ENCODE measurements at places on chromosomes 6 and 20.

GRCh38 chr20:11080010-11080409 is 406.2 kb upstream of the JAG1 start:
- no peak for DNase-seq

DNA sequence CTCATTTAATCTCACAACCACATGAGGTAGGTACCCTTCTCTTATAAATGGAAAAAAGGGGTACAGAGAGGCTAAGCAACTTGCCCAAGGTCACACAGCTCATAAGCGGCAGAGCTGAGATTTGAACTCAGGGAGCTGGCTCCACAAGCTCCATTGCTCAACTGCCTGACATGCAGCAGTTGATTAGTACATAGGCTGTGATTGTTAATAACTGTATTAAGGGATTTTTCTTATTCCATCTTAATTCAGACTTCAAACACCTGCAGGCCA is 6.6 kb downstream of the CCN5 start:
- DNase-seq = no peak

DNA sequence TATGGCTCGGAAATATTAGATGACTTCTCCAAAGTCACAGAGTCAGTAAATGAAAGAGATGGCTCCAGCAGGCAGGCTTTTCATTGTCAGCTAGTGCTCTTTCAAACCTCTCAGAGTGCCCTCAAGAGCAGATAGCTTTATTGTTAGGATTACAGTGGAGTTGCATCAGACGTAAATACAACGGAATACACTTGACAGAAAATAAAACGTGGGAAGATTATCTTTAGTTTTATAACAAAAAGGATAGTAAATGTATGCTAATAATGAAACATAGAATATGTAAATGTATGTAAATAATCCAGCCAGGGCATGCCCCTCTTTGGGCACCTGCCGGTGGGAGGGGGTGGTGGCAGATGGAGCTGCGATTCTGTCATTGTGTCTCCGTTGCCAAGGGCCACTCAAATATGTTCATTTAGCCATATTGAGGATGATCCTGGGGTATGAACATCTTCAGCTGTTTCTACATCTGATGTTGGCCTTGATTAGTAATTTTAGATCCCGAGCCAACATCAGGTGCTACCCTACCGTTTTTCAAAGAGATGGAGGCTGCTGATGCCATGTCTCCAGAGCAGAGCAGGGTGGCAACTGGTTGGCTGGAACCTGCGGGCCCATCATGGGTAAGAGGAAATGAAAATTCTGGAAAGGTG is 358.3 kb upstream of the SULF2 start:
- DNase-seq = no peak

GRCh38 chr6:65299236-65299635 is 407.8 kb downstream of the EYS start:
- no peak for DNase-seq

DNA sequence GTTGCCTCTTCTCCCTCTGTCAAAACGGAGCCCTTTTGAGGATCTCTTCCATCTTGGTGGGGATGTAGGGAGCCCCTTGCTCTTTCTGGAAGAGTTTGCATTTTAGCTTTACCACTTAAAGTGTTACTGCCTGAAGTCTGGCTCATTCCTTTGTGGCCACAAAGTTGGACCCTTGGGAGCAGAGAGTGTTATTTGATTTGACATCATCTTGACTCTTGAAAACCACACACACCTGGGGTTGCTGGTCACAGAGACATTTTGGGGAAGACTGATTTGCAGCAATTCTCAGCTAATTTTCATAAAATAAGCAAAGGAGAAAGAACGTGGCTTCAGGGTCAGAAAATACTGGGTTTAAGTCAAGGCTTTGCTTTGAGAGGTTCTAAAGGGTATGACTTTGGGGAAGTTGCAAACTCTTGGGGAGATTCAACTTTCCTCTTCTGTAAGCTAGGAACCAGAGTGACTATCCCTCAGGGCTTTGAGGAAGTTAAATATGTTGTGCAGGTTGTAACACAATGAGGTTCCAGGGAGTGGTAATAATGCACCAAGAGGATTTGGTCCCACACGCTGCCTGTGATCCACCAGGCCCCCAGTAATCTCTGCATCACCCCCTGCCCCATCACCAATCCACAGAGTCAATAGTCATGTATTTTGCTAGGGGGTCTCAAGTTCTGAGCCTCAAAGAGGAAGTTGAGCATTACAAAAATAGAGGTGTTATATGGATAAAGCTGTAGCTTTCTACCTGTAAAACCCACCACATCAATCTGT is 141.6 kb upstream of the SLC24A3 start:
- no peak for DNase-seq

GRCh38 chr6:45754432-45754831 is 261.2 kb downstream of the CLIC5 start:
- no peak for DNase-seq

GRCh38 chr20:24018796-24019195 is 30.2 kb upstream of the GGTLC1 start:
- DNase-seq = no peak

GRCh38 chr20:50238081-50238800 is 47.6 kb downstream of the CEBPB start:
- no peak for DNase-seq

DNA sequence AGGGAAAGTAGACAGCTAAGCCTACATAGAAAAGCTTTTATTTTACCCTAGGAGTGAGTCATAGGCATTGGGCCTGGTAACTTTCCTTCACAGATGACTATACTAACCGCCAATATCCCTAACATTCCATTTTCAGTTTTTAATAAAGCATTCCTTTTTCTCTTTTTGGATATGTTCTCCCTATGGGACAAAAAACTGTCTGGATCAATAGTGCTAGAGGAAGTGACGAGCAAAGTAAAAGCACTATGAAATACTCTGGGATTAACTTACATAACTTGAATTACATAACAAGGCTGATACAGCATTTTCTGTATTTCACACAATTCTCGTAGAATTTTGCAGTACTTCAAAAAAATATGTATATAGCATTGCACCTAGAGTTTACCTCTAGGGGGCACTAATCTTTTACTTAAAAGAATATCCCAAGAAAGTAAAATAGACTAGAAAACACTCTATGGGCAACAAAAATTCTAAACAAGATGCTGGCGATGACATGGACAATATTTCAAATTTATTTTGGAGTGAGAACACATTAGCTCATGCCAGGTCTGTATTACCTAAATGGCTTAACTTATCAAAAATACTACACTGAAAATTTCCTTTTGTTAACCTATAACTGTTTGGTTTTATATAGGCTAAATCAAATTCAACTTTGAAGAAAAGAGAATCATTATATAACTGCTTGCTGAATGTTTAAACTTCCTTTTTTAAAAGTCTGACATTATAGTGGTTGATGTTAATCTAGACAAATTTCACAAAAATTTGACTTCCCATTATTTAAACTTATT is 66.3 kb upstream of the DST start:
- no peak for DNase-seq

- no peak for DNase-seq
Measured at GRCh38 chr6:11789744-11790143, 11.1 kb upstream of the ADTRP start.

DNA sequence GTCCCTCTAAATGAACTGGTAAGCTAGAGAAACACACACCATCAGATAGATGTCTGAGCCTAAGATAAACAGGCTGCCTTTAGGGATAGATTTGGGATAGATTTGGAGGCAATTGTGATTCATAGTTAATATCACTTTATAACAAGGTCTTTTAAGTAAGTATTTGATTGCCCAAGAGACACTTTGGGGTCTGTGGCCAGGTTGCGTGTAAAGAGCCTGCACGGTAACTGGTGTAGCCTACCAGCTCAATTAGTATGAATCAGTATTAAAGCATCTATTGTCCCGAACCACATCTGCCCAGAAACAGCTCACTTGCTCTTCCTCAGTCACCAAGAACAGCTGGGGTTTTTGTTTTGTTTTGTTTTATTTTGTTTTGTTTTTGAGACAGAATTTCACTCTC is 193.3 kb downstream of the SASH1 start:
- DNase-seq = no peak

DNA sequence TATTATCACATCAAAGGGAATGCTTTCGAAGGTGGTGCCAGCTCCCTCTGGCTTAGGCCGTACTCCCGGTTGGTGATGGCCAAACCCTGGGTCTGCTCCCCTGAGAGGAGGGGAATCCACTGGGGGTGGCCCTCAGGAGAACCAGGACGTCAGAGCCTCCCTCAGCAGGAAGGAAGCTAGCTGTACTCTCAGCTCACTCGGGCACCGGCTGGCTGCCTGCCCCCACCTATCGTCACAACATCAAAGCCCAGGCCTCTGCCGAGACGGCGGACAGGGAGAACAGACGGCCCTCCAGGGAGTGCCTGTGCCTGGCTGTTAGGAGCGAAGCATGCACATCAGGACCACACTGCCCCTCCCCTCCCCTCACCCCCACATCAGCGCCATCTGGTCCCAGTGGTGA is 9.2 kb upstream of the PGC start:
- DNase-seq = no peak

DNA sequence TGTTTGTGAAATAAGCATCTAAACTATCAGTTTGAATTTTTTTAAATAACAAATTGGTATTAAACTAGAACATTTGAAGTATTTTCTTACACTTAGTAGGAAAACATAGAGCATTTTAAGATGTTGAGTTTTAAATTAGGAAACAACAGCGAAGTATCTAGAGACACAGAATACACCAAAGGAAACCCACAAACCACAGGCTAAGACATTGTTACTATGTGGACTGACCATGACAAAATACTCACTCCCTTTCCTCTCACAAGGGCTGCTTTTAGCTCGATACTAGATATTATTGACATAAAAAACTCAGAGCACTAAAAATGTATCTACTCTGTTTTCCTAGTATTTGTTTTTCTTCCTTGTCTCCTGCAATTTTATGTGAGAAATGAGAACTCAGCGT is 266.0 kb upstream of the CITED2 start:
- DNase-seq = no peak

DNA sequence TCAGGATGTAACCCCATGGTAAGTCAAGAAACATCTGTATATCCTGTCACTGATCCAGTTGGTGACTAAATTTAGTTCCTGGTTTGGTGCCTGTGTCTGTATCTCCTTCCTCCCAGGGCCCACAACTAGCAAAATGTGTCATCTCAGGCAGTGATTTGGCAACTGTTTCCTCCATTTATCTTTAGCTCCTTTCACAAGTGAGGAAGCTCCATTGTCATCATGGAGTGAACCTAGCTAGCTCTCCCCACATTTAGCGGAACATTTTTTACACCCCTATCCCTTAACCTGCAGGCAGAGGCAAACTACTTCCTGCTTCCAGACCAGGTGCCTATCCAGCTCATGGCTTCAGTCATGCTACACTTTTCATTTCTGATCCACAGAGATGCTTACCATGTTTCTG is 99.5 kb downstream of the IPCEF1 start:
- DNase-seq = no peak

- DNase-seq = no peak
Measured at GRCh38 chr20:57175397-57176010, 90.9 kb downstream of the BMP7 start.

GRCh38 chr6:44778513-44778912 is 391.0 kb downstream of the CDC5L start:
- DNase-seq = no peak

DNA sequence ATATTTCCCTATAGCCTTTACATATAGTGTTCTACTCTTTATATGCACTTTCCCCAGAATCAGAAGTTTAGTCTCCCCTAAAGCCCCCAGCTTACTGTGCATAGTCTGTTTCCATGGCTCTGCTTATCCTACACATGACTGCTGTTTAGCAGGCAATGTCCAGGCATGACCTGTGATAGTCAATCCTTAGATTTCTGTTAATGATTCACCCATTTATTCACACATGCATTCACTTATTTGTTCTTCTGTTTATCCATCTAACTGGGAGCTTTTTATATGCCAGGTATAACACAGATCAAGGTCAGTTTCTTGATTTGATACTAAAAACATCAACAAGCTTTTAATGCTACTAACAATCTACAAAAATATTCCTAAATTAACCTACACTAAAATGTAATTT is 300.8 kb downstream of the PHF3 start:
- DNase-seq = no peak

DNA sequence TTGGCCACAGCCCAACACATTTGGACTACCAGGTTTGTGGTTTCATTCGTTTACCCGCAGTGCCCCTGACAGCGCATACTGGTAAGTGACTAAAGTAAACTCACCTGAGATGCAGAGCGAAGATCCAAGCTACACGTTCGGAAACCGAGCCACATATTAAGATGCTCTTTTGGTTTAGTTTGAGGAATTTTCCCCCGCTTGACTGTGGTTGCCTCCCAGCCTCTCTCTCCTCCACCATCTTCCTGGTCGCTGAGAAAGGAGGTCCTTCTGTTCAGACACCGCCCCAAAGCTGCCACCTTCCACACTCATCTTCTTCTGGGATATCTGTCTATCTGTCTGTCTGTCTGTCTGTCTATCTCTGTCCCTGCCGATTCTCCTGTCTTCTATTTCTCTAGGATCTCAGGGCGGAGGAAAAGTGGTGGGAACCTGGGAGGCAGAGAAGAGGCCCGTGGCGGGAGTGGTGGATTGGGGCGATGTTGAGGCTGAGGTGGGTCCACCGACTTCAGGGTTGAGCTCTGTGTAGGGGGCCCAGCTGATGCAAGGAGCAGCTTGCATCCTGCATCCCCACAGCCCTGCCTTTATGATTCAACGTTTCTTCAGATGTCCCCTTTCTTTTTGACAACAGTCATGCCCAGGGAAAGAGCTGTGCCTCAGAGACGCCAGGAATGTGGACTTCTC is 196.9 kb upstream of the ZNF184 start:
- DNase-seq = no peak

DNA sequence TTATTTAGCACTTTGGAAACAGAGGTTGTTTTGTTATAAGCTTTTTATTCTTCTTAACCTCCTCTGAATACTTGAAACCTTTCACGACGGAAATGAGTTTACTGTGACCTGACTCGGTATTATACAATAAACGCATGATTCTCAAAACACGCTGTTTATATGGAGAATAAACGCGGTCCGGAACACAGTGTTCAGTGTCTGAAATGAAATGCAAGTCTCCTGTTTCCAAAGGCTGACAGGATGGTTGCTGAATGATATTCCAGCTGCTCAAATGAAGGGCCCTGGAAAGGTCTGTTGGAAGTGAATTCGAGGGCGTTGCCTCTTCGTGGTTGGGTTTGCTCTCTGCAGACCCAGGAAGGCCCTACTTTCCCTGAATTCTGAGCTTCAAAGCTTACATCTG is 83.4 kb downstream of the RSPH3 start:
- no peak for DNase-seq
